ENCODE measurements at places on chromosomes 11 and 22.

- DNase-seq: no peak
These were observed 34.0 kb downstream of the TBCEL start for GRCh38 chr11:121057922-121058321.

GRCh38 chr22:46595545-46595944, 24.6 kb upstream of the GRAMD4 start:
- DNase-seq: no peak

- no peak for DNase-seq
These were observed 19.4 kb upstream of the PPFIA1 start for GRCh38 chr11:70250876-70251658.

- DNase-seq: no peak
These were observed 325.4 kb upstream of the CCDC90B start for GRCh38 chr11:83611600-83611999.

- DNase-seq: peak; percentile 76
These were observed 124.3 kb downstream of the DBX1 start for GRCh38 chr11:20035701-20036601.

GRCh38 chr11:131671734-131672133, 301.3 kb downstream of the NTM start:
- no peak for DNase-seq

DNA sequence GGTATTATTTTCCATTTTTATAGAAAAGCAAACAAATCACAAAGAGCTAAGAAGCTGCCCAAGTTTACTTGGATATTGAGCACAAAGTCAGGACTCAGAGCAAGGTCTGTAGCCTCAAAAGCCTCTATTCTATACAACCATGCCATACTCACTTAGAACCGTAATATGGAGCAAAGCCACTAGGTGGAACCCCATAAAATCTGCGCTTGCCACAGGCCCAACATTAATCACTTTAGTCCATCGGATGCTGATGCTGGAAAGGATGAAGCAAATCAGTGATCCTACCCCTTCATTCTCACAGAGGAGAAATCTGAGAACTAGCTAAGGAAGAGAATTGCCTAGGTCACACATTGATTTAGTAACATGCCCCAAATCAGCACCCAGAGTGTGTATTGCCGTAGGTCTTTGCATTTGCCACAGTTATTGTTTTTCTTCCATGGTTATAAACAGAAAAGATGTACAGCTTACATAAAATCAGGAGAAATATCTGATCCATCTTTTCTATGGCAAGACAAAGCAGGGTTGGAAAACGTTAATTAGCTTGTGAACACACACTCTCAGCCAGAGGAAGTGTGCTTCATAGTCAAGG, 56.7 kb upstream of the RAB38 start:
- DNase-seq: peak; percentile 11

DNA sequence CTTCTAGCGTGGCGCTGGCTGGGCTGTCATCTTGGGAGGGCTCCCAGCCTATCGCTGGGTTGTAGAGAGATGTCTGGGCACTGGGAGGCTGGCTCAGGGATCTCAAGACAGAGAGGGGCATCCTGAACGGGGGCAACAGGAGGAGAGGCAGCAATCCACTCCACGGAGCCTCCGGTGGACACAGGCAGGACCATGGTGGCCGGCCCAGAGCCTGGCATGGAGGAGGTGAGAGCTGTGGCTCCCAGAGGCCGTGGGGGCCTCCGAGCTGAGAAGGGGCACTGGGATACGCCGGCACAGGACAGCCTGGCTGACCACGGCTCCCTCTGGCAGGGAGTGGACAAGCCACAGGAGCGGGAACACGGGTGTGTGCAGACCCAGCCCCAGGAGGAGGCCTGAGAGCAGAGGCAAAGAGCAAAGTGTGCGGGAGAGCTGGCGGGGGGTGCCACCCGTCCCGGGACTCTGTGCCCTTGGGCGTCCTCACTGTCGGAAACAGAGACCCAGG, 9.1 kb downstream of the MRGPRF start:
- DNase-seq: no peak
